GM10248 (cell line): ENCODE measurements at places on chromosomes 7 and 10.

DNA sequence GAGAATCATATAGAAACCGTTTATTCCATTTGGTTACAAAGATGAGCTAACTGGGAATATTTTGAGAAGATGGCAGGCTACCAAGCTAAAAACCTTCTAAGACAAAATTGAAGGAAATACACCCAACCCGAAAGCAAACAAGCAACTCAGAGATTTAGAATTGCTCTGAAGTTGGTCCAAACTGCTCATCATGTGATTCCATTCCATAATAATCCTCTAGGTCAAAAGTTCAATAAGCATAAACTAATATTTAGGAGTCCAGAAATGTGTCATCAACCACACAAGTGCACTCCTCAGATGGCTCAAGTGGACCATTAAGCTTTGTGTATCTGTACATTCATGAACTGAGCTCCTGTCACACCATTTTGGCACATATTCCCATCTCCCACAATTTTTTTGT lies 28.7 kb downstream of the DGKI start:
- DNase-seq, result no peak

DNA sequence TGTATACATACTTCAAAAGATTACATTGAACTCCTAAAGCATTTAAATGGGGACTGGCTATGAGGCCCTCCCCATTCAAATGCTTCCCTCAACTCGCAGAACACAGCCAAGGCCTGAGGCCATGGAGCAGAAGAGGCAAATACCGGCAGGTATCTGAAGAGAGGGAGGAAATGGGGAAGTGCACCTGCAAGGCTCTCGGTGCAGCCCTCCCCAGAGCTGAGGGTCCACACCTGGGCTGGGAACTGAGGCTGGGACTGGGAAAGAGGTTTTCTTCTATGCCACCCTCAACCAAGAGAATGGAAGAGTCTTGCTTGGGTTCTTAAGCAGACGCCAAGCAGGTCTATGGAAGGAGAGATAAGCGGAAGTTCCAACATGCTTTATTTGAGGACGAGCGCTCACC lies 13.0 kb upstream of the CYREN start:
- DNase-seq, result no peak

DNA sequence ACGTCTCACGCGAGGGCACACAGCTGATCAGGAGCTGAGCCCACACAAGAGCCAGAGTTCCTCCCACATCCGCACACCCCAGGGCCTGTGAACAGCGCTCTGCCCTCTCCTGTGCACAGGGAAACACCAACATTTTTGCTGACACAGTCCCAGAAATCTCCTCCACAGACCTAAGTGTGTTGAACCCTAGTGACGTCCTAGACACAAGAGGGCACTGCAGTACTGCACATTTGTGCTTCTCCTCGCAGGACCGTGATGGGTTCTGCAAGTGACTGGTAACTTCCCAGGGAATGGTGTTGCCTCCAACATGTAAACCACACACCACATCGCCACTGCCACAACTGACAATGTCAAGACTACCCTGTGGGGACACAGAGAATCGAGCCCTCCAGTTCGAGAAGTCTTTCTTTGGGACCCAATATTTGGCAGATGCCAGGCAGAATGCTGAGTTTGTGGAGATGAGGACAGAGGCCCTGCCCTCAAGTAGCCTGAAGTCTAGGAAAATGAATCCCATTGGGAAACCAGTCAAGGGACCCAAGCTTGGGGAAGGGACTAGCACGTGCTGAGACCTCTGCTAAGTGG lies 170.3 kb downstream of the PAXIP1 start:
- peak; percentile 37 for DNase-seq

DNA sequence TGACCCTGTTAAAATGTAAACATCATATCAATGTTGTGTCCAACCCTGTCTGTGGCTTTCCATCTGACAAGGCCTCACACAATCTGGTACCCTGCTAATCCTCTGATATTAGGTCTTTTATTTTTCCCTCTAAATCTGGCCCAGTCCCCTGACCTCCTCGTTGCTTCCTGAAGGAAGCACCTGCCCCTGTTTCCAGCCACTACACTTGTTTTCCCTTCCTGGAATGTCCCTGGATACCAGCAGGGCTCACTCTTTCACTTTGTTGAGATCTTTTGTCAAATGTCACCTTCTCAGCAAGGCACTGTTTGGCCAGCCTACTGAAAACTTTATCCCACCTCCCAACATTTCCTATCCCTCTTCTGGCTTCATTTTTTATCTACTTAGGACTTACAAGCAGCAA lies 2.1 kb downstream of the SAMD9L start:
- no peak for DNase-seq

- no peak for DNase-seq
Measured at GRCh38 chr7:28054531-28055160, 125.9 kb downstream of the JAZF1 start.

DNA sequence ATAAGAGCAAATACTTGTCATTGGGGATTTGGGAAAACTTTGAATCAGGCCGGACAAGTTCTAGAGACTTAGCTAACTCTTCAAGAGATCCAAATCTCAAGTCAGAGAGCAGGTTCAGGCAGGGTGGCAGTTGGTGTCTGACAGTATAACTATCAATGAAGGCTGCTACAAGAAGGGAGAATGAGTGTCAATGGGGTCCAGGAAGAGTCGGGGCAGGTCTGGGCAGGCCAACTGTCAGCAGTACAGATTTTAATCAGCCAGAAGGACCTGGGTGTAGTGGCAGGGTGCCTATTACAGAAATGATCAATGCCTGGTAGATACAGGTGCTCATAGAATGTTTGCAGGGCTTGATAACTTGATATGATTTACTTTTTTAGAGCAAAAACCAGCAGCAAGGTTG lies 751.1 kb downstream of the GRM8 start:
- DNase-seq, result no peak

GRCh38 chr10:51964630-51965029 lies 265.2 kb upstream of the CSTF2T start:
- DNase-seq, result no peak

DNA sequence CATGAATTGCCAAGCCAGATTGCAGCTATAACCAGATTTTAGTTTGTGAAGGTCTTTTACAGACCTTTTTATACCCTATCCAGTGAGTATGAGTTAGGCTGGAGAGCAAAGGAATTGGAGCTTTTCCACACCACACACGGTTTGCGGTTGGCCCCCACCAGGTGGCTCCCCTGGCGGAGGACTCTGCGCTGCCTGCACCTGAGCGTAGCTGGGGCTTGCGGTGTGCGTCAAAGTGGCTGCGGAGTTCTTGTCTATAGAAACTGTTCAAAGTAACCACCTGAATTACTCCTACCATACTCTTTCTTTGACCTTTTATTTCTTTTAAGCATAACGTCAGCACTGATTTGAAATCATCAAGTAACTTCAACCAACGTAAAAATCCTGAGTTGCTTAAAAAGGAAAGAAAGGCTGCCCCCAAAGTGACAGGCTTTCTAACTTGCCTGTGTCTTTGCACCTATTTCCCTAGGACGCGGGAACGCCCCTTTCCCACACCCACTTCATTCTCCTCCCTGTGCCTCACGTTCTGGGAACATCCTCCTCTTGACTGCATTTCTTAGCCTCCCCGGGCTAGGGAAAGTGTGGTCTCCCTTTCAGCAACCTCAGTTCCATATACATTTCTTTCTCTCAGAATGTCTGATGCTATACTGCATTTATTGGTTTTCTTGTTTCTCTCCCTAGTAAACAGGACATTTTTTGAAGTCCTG lies 47.6 kb upstream of the TMEM72 start:
- DNase-seq, result no peak

DNA sequence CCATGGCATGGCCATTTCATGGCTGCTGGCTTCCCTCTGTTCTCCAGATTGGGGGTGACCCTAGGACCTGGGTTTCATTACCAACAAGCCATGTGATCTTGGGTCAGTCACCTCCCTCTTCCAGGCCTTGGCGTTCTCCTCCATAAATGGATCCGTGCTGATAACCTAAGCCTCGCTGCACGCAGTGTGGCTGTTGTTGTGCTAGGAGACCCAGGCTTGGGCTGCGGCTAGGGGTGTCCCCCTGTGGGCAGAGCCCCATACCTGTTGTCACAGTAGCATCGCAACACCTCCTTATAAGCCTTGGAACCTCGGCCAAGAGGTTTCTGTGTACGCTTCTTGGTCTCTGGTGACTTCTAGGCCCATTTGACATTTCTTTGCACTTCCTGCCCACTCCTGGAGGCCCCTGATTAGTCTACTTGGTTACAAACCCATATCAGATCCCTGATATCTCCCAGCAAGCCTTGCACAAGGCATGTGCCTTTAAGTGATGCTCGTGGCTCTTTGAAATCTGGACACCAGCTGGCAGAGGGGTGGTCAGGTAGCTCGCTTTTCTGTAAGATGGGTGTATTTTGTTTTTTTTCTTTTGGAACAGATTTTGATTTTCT lies 23.6 kb downstream of the ZMIZ1 start:
- DNase-seq, result no peak

- DNase-seq, result peak; percentile 10
Measured at GRCh38 chr10:31467791-31468535, 148.9 kb downstream of the ZEB1 start.

DNA sequence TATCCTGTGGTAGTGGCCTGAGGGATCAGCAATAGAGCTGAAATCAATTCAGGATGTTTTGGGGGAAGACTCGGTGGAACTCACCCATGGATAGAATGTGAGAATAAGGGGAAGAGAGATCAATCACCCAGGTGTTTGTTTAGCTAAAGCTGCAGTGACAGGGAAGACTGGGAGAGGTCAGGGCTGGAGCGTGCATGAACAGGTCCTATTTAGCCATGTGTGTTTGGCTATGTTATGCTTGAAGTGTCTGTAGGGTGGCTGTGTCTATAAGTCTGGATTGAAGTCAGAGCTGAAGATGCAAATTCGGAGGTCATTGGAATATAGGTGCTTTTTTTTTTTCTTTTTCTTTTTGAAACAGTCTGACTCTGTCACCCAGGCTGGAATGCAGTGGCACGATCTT lies 4.6 kb downstream of the ATP6V1F start:
- no peak for DNase-seq

GRCh38 chr7:93723424-93724124 lies 149.1 kb upstream of the CALCR start:
- no peak for DNase-seq

DNA sequence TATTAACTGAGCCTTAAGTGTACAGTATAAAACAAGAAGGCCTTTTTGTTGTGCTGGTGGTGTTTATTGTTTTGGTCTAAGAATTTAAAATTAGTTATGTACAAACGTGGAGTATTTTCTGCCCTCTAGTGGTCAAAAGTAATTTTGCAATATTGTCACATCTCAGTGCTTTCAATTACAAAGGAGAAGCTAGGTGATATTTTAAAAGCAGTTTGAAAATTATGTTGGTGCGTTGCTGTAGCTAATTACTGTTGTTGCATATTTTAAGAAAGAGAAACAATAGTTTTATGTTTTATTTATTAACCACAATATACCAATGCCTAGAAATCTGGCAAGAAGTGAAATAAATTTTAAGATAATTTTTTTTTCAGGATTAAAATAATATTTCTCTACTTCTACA lies 11.4 kb downstream of the NPVF start:
- DNase-seq, result peak; percentile 27

GRCh38 chr10:48274636-48275035 lies at the start of gene FRMPD2:
FRMPD2 (minus strand) TSS chr10:48274696; CDS start chr10:48274567, 129 bp downstream.
- no peak for DNase-seq

- DNase-seq, result no peak
Measured at GRCh38 chr7:149125189-149125862, 798 bp downstream of the ZNF425 start.

- no peak for DNase-seq
Measured at GRCh38 chr7:151063212-151063561, 3.8 kb downstream of the SLC4A2 start.

- DNase-seq, result no peak
Measured at GRCh38 chr10:102020938-102021337, 35.0 kb downstream of the ARMH3 start.

GRCh38 chr10:118952493-118953295 lies 76.8 kb upstream of the NANOS1 start:
- DNase-seq, result peak; percentile 4

- no peak for DNase-seq
Measured at GRCh38 chr7:156612930-156613329, 27.6 kb upstream of the RNF32 start.
